ENCODE measurements at places on chromosomes 7 and 10. TPM values are rescaled to one million over a fixed set of nuclear protein-coding genes. Genes with fewer than 3 reads are reported as not detected.

DNA sequence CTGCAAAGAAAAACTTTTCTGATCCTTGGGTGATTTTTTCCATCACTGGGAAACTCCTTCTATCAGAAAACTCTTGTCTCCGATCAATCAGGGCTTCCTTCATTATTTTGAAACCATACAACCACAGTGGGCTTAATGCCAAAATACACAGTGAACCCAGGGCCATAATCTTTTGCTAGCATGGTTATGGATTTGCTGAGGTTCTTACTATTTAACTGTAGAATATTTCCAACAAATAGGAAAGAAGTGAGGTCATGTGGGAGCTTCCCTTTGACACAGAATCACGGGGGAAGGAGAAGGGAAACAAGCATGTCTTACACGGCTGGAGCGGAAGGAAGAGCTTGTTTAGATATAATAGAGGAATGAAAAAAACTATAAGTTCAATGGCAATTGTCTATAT is 1241.7 kb downstream of the REEP3 start:
- DNase-seq: no peak

DNA sequence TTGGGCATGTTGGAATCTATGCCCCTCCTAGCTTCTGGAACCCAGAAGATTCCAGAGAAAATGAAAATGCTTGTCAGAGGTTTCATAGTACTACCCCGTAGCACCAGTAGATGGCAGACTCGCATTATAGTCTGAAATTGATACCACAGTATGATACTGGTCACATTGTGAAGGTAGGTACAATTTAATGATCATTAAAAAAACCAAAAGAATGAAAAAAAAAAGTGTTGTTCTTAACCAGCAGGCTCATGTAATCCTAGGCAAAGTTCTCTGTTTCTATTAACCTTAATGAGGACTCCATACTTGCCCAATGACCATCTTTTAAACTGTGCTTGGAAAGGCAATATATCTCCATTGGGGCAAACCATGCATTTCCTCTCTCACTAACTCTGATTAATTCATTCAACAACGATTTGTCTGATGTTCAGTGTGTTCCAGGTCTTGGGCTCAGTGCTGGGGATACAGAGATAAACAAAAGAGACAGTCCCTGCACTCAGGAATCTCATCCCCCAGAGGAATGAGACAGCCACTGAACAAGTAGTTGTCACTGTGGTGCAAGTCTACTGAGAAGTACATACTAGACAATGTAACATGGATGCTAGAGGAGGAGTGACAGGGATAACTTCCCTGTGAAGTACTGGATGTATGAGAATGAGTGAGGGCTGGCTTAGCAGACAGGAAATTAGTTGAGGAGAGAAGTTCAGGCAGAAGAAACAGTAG is 223.5 kb upstream of the PHYHIPL start:
- DNase-seq: no peak

- DNase-seq: no peak
Measured at GRCh38 chr10:97499561-97500296, 1.0 kb downstream of the UBTD1 start.

DNA sequence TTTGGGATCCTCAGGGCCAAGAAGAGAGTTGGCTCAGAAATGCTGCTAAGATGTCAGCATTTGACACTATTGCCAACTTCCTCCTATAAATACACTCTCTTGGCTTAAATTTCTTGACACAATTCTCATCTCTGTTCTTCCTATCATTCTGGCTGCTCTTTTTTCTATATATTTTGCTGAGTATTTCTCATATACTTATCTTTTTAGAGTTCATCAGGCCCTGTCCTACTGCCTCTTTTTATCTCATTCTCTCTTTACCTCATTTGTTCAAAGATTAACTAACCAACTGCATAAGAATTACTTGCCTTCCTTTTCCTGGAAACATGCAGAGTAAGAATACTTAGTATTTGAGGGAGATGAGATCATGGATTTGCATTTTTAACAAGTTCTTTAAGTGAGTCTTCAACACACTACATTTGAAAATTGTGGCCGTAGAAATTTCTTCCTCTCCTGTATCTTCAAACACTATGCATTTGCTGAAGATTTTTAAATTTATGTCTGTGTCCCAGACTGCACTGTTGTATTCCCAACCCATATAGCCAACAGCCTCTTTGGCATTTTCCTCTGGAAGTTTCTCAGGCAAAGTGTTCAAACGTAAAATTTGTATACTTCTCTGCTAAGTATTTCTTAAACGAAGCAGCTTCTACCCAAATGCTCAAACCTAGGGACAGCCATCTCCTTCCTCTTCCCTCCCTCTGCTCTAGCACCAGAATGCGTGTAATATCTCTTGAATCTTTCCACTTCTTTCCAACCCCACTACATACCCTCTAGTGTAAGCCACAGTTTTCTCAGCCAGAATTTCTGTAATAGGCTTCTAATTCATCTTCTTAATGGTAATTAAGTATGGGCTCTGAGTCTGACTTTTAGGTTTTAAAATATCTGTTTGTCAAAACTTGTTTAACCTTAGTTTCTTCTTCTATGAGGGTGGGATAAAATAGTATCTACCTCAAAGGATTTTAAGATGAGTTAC is 35.5 kb downstream of the ARL4A start:
- no peak for DNase-seq

CNPY1 gene
- polyA plus RNA-seq: not detected
